ENCODE measurements at places on chromosomes 3 and 15.

GRCh38 chr15:75237316-75237982 lies 20.7 kb upstream of the GOLGA6C start:
- no peak for DNase-seq

DNA sequence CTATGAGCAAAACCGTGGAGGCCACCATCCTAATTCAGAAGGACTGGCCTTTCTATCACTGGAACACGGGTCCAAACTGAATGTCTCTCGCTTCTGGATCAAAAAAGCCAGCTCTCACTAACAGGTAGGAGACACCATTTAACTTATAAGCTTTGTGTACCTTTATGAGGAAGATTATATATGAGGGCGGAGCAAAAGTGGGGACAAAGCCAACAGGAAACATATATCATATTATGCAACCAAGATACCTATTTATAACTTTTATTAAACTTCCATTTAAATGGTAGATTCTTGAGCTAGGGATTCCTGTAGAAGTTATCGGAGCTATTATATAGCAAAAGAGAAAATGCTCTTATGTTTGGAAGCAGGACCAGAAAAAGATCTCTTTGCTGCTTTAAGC lies 78.4 kb downstream of the IGF2BP2 start:
- no peak for DNase-seq

GRCh38 chr3:187264021-187264420 lies 27.5 kb downstream of the MASP1 start:
- DNase-seq = no peak

DNA sequence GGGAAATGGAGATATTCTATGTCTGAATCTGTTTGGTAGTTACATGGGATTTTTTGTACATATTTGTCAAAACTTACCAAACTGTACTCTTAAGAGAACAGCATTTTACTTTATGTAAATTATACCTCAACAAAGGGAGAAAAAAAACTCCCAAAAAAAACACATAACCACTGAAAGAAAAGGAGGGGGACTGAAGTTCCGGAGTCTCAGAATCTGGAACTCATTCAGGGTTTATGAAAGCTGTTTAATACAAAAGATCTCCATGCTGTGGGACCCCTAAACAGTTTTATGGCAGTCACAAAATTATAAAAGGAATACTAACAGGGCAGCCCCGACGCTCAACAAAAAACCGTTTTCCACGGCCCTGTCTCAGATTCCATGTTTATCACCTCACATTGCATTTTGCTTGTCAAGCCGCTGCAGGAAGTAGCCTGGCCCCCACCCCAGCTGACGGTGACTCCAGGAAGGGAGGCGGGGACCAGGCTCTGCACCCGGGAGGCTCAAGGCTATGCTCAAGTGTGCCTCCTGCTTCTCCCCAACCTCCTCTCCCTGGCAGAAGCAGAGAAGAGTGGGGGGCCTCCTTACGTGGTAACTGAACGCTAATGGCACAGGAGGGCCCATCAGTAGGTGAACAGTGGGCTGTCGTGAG lies 29.3 kb downstream of the RFT1 start:
- no peak for DNase-seq

GRCh38 chr3:108528459-108529252 lies 18.3 kb upstream of the MYH15 start:
- no peak for DNase-seq

GRCh38 chr15:95684126-95684525 lies 646.4 kb upstream of the NR2F2 start:
- no peak for DNase-seq
